ENCODE measurements at places on chromosomes 7 and 10. TPM values are rescaled to one million over a fixed set of nuclear protein-coding genes. Genes with fewer than 3 reads are reported as not detected.

DNA sequence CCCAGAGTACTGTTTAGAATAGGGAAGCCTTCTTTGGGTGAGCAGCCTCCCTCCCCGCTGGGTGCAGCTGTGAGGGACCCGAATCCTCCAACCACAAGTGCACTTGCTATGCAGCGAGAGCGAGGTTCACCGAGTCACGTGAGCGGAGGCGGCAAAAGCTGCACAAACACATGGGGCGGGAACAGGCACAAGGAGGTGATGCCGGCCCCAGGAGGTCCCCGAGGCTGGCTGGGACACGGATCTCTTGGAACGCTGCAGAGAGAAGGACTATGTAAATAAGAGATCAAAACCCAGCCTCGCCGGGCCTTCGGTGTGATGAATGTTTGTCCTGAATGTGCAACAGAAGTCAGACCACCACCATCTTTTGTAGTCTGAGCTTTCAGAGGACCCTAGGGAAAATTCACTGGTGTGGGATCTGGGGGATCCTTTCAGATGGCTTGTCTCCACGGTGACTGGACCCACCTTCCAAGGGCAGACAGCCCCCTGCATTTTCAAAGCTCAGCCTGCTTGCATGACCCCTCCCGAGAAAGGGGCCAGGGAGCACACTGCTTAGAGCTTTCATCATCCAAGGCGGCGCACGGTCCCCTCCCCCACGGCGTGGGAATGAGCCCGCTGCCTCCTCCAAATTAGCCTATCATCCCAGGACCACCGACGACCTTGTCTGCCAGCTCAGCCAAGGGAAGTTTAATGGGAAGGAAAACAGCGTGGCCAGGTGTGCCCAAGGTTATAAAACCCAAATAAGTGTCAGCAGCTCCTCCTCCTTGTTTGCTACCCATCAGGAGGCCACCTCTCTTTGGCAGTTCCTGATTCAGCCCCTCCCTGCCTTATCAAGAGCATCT is 327.7 kb downstream of the CXCL12 start:
- DNase-seq: no peak

- DNase-seq: no peak
Measured at GRCh38 chr7:148579366-148579765, 11.2 kb upstream of the C7orf33 start.

GRCh38 chr10:123635131-123635530 is 31.0 kb upstream of the GPR26 start:
- DNase-seq: no peak

GIGYF1 gene
- total RNA-seq: 82.9 TPM

Data from neural crest cell (in vitro differentiated cells).